Activated CD4-positive, alpha-beta T cell treated with anti-CD3 and anti-CD28 coated beads, Interleukin-2, amount 50 U/mL, for 4 hours (primary cell): ENCODE measurements at places on chromosomes 12 and 14.
A peak's percentile ranks its signal among the peaks of the same experiment; 100 is the strongest.

- DNase-seq: no peak
Observed at GRCh38 chr12:86057092-86057845, 183.2 kb downstream of the NTS start.

DNA sequence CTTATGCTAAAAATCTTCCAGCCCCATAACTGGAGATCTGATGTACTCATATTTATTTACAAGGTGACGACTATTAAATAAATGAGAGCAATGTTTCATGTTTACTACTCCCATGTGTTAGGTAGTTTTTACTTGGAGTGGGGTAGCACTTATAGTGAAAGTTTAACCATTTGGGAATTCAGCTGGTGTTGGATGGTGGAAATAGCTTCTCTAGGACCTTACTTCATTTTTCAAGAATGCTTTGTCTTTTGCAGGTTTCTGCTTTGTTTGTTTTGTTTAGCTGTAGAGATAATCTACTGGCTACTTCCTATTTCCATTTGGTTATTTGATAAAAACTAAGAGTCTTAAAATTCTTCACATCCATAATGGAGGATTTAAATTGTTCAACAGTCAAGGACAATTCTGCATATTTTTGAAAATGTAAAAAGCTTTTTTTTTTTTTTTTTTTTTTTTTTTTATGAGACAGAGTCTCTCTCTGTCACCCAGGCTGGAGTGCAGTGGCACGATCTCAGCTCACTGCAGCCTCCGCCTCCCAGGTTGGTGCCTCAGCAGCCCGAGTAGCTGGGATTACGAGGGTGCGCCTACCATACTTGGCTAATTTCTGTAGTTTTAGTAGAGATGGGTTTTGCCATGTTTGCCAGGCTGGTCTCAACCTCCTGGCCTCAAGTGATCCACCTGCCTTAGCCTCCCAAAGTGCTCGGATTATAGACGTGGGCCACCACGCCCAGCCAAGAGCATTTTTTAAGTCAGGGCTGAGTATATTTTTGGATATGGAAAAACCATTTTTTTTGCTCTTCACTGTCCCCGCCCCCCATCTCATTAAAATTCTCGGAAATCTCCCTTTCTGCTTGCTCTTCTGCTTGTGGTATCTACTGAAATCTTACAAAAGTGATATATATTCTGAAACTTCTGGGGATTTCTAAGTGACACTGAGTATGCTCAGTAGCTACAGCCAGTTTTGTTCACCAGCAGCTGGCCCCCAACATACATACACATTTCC lies 1.4 kb upstream of the ABCD2 start:
- DNase-seq: peak; percentile 31

- no peak for DNase-seq
Observed at GRCh38 chr12:14995583-14996425, 23.0 kb downstream of the PDE6H start.

- no peak for DNase-seq
Observed at GRCh38 chr14:99168330-99168729, 103.7 kb downstream of the BCL11B start.

- DNase-seq: no peak
Observed at GRCh38 chr14:29354486-29354885, 573.2 kb downstream of the PRKD1 start.

- peak; percentile 8 for DNase-seq
Observed at GRCh38 chr14:70885343-70886022, 21.8 kb upstream of the PCNX1 start.

- DNase-seq: no peak
Observed at GRCh38 chr12:130444061-130444460, 106.4 kb downstream of the PIWIL1 start.

- no peak for DNase-seq
Observed at GRCh38 chr14:90797919-90798318, 18.3 kb downstream of the TTC7B start.

- no peak for DNase-seq
Observed at GRCh38 chr12:120261951-120262851, 3.3 kb downstream of the PXN start.

DNA sequence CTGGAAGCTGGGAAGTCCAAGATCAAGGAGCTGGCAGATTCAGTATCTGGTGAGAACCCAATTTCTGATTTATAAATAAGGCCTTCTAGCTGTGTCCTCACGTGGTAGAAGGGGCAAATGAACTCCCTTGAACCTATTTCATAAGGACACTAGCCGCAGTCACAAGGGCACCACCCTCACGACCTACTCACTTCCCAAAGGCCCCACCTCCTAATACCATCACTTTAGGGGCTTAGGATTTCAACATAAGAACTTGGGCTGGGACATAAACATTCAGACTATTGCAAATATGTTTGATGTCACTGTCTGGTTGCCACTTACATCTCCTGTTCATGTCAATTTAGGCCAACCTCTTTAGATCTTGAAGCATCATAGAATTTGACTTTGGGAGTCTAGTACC lies 10.8 kb upstream of the CNIH1 start:
- DNase-seq: no peak

DNA sequence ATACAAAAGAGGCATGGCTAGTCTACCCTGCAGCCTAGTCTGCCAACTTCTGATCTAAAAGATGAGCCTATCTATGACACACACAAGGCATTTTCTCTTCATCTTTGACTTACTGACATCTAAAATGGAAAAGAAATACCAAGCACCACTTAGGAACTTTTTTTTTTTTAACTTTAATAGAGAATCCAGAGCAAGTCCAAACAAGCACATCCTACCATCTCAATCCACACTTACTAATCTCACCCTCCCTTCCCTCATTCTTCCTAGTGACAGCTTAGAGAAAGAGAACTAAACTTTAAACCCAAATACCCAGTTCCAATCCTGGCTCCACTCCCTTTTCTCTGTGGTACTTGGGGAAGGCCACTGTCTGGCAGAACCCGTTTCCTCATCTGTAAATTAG lies 31.8 kb downstream of the BDKRB1 start:
- no peak for DNase-seq

DNA sequence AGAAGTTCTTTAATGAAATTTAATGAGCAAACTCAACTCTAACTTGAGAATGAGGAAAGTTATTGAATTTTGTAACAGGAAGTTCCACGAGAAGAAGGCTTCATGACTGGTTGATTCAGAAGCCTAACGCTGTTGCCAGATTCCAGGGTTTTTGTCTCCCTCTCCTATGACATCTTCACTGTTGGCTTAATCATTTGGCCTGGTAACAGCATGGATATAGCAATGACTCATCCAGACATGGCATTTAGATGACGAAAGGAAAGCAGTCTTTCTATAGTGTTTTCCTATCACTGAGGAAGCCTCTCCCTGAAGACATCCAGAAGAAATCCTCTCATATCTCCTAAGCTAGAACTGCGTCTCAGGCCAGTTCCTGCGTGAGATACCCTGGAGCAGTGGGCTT lies 9.4 kb upstream of the KCNA1 start:
- no peak for DNase-seq

DNA sequence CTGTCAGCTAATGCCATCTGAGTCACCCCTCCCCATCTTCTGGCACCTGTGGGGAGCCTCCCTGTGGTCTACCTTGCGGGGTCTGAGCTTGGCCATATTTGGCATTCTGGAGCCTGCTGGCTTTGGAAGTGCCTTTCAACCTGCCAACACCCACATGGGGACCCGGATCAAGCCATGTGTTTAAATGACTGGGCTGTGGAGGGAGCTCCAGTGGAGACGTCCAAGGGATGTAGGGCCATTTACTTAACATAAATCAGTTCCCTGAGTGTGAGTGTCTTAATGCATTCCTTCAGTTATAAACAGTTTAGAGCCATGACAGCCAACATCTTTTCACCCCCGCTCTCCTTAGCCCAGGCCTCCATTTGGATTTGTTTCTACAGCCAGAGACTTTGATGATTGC lies 22.0 kb downstream of the CACNA1C start:
- no peak for DNase-seq

DNA sequence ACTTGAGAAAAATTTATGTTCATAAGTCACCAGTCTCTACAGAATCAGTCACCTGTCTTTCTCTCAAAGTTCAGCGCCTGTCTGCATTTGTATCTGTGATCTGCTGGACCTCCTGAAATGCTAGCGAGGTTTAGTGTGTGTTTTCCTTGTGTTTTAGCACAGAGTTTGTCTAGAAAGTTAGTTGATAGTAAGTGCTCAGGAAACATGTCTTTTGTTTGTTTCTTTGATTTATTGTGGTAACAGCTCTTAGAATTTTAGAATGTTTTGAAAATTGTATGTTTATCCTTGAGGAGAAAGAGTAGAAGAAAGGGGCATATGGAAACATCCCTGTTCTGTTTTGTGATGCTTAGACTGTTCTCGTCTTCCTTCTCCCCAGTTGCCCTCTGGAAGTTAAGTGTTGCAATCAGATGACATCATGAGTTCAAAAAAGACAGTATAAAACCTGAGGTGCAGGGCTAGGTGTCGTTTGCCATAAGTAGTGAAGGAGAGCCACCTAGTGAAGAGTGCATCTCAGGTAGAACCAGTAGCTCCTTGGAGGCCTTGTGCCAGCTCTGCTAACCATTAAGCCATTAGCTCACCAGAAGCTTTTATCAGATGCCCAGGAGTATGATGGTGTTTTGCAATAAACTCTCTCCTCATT lies 44.8 kb downstream of the FBXW8 start:
- no peak for DNase-seq

GRCh38 chr12:80198782-80199337 lies 99.5 kb downstream of the OTOGL start:
- DNase-seq: no peak

- DNase-seq: no peak
Observed at GRCh38 chr14:99725774-99726537, 41.9 kb downstream of the CYP46A1 start.

GRCh38 chr12:112961074-112961473 lies 17.2 kb upstream of the OAS2 start:
- no peak for DNase-seq

GRCh38 chr12:4044101-4044500 lies 170.9 kb upstream of the PARP11 start:
- no peak for DNase-seq

DNA sequence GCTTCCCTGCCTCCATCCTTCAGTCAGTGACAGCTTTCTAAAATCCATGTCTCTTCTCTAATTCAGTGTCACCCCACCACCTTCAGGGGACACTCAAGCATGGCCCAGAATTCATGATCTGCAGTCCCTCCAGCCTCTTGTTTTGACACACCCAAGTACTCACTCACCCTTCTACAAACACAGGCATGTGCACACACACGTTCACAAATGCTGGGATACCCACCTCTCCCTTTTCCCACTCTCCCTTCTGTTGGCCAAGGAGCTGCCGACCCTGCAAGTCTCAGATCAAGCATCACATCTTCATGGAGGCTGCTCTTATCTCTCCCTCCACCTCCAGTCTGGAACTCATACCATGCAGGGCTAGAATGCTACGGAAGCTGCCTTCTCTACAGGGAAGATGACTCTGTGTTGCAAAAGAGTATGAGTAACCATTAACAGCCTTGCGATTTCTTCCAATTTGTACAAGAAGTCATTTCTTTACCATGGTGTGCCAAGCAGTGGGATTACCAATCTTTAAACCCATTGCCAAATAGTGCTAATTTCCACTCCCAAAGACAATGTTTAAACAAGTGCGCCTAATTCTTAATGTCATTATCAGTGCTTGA lies 196.1 kb downstream of the BCL11B start:
- DNase-seq: no peak

- DNase-seq: peak; percentile 68
Observed at GRCh38 chr12:98399532-98399931, 115.9 kb upstream of the TMPO start.

DNA sequence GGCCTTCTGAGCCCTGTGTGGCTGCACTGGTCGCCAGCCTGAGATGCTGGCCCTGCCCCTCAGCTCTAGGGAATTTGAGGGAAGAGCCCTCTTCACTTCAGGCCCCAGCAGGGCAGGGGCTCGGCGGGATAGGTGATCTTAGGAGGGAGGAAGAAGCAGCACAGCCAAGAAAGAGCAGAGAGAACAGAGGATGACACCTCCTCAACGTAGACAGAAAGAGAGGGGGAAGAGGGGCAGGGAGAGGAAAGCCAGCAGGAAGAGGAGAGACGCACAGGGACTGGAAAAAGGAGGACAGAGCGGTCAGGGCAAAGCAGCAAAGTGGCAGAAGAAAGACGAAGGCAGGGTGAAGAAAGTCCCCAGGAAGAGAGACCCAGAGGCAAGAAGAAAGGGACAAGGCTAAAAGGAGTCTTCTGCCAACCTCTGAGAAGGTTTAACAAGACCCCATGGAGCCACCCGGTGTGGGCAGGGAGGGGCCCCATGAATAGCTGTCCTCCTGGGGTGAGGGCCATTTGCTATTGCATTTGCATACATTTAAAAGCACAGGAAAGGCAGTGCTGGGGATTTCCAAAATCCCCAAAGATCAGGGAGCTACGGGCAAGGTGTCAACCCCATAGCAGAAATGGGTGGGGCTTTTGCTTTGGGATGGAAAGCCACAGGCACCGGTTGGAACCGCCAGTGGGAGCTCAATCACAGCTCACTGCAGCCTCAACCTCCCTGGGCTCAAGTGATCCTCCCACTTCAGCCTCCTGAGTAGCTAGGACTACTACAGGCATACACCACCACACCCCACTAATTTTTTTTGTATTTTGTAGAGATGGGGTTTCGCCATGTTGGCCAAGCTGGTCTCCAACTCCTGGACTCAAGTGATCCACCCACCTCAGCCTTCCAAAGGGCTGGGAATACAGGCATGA lies 22.7 kb downstream of the CMKLR1 start:
- no peak for DNase-seq

DNA sequence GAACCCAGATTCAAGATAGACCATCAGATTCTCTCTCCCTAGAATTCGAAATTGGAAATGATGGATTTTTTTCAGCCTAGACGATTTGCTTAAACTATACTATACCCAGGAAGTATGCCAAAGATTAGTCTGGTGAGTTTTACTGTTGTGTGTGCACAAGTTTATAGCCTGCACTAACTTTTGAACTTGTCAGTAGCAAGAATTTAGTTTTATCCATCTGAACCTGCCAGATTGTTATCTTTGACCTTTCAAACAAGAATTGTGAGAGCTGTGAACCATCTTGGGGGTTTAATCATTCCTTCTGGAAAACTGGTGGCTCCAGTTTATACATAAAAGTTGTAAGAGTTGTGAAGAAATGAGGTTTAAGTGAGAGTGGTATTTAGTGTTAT lies 243.5 kb upstream of the DAAM1 start:
- no peak for DNase-seq

DNA sequence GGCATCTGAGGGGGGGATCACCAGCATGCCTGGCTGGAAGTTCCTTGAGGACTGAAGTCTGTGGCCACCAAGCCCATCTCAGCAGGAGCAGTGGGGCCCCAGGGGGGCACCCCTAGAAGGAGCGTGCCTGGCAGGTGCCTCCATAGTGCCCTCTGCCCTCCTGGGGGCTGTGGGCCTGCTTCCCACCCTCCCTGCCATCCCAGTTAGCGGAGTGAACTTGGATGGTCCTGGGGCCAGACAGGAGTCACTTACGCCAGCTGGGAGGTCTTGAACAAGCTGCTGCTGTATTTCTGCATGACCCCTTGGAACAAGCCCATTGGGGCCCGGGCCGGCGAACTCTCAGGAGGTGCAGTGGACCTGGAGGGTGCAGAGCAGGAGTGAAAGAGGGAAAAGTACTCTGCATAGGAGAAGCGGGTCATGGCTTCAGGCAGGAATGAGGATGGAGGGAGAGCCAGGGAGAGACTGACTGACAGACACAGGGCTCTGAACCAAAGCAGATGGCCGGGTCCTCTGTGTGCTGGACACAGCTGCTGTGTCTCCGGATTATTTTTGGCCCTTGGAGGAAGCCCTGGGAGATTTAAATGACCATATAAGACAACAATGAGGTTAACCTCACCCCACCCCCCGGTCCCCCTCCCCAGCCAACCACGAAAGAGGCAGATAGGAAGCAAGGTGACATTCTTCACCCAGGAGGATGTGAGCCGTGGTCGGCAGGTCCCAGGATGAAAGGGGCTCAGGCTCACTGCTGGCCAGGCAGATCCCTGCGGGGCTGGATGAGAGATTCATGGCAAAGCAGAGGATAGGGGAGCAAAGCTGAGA lies 19.6 kb downstream of the ASB2 start:
- DNase-seq: no peak

- DNase-seq: no peak
Observed at GRCh38 chr14:30420515-30420914, 138.4 kb upstream of the G2E3 start.
